Ureter (tissue), 1 donor: ENCODE measurements at places on chromosomes 4 and X.

- DNase-seq, result no peak
Observed at GRCh38 chrX:7987160-7988012, 60.2 kb upstream of the PNPLA4 start.

DNA sequence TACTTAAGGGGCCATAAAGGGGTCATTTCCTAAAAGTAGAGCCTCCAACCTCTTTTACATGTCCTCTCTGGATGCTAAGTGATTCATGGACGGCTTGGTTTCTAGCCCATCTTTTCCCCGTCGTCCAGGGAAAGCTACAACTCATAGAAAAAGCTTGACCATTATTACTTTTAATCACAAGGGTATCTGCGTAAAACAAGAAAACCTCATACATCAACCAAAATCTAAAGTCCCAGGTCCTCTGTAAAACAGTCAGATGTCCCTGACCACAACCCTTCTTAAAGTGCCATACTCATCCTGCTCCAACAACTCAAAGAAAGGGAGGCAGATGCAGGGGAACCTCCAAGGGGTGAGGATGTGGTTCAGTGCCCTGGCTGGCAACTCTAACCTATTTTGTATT, 29.6 kb downstream of the ADGRA3 start:
- no peak for DNase-seq

DNA sequence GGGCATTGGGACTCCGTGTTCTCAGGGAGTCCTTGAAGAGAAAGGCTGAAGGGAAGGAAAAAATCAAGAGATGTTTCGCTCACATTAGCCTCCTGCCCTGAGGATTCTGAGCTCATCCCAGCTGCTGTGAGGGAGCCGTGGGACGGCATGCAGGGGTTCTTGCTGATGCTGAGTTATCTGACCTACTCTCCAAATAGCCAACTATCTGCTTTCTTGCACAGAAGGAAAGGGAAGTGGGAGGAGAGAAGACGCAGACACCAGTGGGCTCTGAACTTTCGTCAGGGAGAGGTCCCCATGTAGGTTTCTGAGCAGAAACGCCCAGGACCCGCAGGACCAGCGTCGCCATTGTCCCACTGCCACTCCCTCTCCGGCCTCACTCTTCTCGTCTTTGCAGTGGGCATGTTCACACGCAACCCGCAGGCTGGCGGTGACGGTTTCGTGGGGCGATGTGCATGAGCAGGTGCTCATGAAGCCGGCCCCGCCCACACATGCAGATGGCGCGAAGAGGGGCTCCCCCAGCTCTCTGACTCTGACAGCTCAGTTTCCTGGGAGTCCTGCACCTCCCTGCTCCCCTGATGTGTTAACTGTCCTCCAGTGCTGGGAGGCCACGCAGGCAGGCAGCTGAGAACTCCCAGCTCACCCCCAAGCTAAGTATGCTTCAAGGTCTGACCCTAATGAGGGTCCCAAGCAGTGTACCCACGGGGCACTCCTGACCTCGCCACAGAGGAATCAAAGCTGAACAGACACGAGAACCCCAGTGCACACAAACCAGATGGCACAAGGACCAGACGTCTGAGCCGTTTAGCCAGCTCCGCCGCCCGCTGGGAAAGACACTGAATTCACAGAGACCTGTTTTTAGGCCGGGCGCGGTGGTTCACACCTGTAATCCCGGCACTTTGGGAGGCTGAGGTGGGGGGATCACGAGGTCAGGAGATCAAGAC, 13.6 kb upstream of the ABLIM2 start:
- no peak for DNase-seq

GRCh38 chr4:24937176-24937916, 24.5 kb upstream of the CCDC149 start:
- no peak for DNase-seq

- no peak for DNase-seq
Observed at GRCh38 chr4:148030193-148030873, 298.4 kb downstream of the ARHGAP10 start.

DNA sequence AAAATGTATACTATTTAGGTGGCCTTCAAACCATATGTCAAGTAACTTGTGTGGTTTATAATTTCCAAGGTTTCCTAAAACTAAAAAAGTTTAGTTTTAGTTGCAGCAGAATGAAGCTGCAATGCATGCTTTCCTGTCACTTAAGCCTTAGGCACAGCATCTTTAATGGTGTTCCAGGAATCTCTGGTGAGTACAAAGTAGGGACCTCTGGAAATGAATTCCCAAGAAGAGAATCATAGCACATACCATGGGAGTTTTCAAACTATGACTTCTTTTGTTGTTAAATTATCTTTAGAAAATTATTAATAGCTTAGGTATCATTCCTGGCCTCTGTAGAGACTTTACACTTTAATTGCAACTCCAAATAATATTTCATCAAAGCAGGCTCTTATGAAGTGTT, 1005.9 kb upstream of the PABPC4L start:
- no peak for DNase-seq

DNA sequence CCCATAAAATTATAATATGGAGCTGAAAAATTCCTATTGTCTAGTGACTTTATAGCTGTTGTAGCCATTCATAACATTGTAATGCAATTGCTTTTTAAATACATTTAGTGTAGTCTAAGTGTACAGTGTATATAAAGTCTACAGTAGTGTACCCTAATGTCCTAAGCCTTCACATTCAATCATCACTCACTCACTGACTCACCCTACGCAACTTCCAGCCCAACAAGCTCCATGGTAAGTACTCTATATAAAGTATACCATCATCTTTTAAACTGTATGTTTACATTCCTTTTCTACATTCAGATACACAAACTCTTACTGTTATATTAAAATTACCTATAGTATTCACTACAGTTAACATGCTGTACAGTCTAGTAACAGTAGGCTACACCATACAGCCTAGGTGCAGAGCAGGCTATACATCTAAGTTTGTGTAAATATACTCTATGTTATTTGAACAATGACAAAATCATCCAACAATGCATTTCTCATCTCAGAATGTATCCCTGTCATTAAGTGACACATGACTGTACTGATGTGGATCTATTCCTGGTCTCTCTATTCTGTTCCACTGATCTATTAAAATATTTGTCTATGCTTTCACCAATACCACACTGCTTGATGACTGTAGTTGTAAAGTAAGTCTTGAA, 33.7 kb downstream of the CLOCK start:
- no peak for DNase-seq

DNA sequence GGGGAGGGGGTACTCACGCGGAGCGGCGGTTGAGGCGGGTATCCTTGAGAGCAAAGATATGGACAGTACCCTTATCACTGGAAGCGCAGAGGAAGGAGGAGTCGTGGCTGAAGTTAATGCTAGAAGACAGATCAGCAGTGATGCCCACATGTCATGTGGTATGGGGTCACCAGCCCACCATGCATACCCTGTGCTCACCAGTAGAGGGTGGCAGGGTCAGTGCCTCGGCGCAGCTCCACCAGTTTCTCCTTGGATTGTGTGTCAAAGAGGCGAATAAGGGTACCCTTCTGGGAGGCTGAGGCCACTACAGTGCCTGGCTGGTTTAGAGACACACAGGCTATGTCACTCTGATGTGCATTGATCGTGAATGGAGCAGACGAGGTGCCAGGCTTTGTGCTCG, 1.5 kb upstream of the PRAF2 start:
- no peak for DNase-seq

- DNase-seq, result no peak
Observed at GRCh38 chr4:52554612-52555355, 104.3 kb downstream of the USP46 start.

- DNase-seq, result no peak
Observed at GRCh38 chr4:168440442-168441264, 39.6 kb downstream of the DDX60L start.

- no peak for DNase-seq
Observed at GRCh38 chr4:143207555-143207954, 22.8 kb downstream of the USP38 start.

GRCh38 chrX:316351-317325, 2.0 kb downstream of the GTPBP6 start:
- DNase-seq, result no peak

GRCh38 chr4:10115271-10115796, 1.3 kb downstream of the WDR1 start:
- DNase-seq, result no peak
